ENCODE measurements at places on chromosomes 12 and 14. TPM values are rescaled to one million over a fixed set of nuclear protein-coding genes. Genes with fewer than 3 reads are reported as not detected.

Gene ACVRL1
- total RNA-seq, result 85.2 TPM

Gene DPPA3
- total RNA-seq, result not detected

Gene SIX1
- total RNA-seq, result 2.6 TPM

Gene TTC9
- 0.51 TPM for total RNA-seq

Gene AQP2
- total RNA-seq, result not detected

Gene KIF26A
- total RNA-seq, result 3.2 TPM

Gene PHLDA1
- total RNA-seq, result 45.7 TPM

GRCh38 chr14:31219169-31219568 is 11.6 kb upstream of the HECTD1 start:
- DNase-seq, result no peak

GRCh38 chr14:106831322-106831720 is 1304.9 kb downstream of the TMEM121 start:
- no peak for DNase-seq

- DNase-seq, result no peak
Observed at GRCh38 chr12:45587877-45588533, 141.5 kb upstream of the ARID2 start.

DNA sequence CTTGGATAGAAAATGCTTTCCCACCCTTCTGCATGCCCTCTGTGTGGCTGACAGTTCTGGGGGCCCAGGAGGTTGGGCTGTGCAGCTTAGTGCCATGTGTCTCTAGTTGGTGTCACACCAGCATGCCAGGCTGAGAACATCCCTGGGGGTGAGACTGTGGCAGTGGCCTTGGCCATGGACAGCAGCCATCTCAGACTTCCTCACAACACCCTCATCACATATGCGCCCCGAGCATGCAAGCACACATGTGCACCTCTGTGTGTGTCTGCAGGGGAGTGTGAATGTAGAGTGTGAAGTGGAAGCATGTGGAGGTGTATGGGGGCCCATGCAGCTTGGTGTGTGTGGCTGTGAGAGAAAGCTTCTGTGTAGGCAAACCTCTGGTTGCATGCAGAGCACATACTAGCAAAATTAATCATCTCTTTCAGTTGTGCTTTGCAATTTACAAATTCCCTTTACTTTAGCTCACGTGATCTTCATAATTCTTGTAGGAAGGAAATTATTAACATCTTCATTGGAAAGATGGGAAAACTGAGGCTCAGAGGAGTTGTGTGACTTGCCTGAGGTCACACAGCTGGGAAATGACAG is 8.4 kb downstream of the ASIC1 start:
- no peak for DNase-seq

GRCh38 chr14:91417983-91418386 is 365 bp upstream of the CCDC88C start:
- peak; percentile 90 for DNase-seq

- DNase-seq, result no peak
Observed at GRCh38 chr12:81207664-81208063, 129.8 kb downstream of the ACSS3 start.

- no peak for DNase-seq
Observed at GRCh38 chr14:88870777-88871176, 46.3 kb downstream of the TTC8 start.

GRCh38 chr12:15208140-15208539 is 13.1 kb downstream of the RERG start:
- DNase-seq, result no peak

GRCh38 chr14:86539361-86540070 is 1009.6 kb downstream of the FLRT2 start:
- no peak for DNase-seq

DNA sequence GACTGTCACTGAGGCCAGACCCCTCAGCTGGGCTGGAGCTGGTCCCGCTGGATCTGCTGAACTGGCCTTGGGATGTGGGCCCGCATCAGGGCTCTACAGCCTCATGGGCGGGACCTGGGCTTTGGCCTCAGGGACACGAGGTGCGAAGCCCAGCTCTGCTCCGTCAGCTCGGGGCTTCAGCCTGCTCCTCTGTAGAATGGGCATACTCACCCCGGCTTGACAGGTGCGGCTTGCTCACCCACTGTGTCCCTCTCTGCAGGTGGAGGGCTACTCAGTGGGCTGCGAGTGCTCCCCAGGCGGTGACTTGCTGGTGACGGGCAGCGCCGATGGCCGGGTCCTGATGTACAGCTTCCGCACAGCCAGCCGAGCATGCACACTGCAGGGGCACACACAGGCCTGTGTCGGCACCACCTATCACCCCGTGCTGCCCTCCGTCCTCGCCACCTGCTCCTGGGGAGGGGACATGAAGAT is 57.6 kb downstream of the BEGAIN start:
- peak; percentile 77 for DNase-seq

DNA sequence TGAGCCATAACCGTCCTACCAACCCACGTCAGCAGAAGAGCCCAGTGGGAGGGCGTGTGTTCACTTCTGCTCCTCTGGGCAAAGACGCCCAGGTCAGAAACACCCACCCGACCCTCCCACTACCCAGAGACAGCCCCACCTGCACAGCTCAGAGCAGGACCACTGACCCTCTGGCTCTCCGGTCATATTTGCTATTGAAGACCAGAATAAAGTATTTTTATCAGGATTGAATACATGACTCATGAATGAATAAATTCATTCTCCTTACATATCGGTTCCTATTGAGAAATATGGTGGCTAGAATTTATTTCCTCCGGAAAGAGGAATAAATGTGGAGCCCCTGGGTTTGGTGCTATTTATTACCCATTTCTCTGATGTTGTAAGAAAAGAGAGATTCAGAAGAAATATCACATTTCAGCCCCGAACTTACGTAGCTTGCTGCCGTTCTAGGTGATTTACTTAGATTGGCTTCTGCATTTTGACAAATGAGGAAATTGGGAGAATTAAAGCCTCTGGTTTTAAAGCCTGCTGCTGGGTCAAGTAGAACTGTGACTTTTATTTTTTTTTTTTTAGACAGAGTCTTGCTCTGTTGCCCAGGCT is 36.4 kb upstream of the P2RX7 start:
- DNase-seq, result no peak

DNA sequence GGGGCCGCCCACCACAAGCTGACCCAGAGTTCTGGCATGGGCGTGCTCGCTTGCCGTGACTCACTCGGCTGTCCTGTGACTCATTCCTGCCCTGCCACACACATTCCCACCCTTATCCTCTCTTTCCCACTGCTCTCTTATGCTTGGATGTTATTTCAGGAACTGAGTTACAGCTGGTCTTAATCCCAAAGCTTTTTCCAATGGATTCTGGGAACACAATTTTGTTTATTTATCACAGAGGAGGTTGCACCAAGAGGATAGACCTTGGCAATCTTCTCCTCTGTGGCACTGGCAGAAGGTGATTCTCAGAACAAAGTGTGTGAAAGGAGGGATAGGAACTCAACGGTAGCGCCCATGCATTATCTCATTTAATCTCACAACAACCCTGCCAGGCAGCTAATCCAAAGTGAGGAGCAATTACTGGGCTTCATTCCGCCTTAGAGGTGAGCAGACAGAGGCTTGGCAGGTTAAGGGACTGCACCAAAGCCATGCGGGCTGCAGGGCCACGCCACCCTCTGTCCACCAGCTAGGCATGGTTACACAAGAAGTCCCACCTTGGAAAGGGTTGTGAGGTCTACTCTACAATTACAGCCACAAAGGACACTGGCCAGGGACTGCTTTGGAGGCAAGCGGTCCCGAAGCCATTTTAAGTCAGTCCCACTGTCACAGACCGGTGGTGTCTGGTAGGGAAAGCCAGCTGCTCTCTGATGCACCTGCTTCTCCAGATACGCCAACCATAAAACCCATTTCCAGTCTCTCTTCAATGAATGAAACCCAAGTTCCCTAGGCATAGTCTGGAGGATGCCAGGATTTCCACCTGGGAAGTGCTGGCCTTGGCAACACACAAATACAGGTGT is 32.9 kb downstream of the SYNE3 start:
- DNase-seq, result no peak

GRCh38 chr14:65162031-65162430 is 59.7 kb upstream of the MAX start:
- DNase-seq, result no peak

- DNase-seq, result no peak
Observed at GRCh38 chr12:64836856-64837255, 12.4 kb downstream of the TBC1D30 start.

DNA sequence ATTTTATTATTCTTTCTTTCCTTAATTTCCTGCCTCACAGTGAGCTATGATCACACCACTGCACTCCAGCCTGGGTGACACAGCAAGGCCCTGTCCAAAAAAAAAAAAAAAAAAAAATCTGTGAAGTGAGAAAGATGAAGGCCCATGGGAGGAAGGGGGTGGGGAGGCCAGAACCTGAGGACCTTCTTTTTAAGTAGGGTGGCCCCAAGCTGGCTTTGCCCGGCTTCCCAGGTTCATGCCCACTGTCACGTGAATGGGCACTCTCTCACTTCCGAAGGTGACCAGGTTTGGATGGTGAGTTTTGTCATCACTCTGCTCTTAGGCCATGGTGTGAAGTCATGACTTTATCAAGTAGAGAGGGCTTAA is 82.3 kb downstream of the TNFAIP2 start:
- no peak for DNase-seq

DNA sequence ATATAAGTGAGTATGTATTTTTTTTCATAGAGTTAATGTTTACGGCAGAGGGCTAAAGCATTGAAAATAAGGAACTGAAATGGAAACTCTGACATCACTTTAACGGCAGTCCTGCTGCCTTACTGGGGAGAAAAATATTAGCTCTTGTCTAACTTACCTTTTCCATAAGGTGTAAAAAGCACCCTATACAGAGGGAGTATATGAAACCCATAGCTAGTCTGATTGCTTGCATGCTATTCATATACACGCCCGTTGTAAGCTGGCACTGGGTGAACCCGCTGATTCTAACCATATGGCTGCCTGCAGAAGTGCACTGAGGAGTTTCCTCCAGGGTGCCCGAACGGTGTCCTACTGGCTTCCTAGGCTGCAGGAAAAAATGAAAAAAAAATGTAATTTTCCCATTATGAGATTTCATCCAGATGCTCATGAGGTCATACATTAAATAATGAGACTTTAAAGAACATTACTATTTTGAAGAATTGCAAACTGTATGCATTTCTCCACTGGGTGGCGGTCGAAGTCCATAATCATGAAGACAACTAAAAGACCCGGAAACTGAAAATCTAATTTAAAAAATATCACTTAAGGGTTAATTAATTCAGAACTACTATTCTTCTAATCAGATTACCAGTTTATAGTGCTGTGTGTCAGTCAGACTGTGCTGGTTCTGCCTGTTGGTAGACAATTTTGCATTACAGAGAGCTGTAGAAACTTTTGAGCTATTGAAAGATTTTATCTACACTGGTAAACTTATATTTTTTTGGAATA is 144.7 kb downstream of the ALX1 start:
- no peak for DNase-seq

DNA sequence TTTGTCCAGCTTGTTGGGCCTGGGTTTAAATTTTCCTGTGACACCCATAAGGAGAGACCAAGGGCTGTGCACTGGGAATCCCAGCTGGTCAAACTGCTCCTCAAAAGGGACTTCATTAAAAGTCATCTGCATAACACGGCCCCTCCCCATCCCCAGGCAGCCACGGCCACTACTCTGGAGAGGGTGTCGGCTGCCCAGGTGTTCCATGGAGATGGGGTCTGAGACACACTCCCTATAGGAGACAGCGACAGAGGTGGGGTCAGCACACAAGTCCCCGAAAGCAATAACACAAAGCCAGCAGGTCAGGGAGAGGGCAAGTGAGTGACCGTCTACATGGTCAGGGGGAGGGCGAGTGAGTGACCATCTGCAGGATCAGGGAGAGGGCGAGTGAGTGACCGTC is 75.6 kb upstream of the BCL11B start:
- DNase-seq, result peak; percentile 57

DNA sequence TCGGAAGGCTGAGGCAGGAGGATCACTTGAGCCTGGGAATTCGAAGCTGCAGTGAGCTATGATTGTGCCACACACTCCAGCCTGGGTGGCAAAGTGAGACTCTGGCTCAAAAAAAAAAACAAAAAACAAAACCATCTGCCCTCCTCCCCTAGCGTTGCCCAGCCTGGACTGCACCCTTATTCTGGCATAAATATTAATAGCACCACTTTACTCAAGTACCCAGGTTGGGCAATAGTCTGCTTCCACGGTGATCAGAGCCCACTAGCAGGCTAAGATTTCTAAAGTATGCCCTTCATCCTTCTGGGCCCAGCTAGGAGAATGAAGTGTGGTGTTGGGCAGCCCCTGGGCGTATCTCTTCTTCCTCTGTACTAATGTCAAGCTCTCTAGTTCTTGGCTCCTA is 33.3 kb downstream of the KCTD10 start:
- DNase-seq, result no peak

Measured in mesenteric fat pad (tissue), 1 donor.